ENCODE measurements at places on chromosomes 13 and 19.

DNA sequence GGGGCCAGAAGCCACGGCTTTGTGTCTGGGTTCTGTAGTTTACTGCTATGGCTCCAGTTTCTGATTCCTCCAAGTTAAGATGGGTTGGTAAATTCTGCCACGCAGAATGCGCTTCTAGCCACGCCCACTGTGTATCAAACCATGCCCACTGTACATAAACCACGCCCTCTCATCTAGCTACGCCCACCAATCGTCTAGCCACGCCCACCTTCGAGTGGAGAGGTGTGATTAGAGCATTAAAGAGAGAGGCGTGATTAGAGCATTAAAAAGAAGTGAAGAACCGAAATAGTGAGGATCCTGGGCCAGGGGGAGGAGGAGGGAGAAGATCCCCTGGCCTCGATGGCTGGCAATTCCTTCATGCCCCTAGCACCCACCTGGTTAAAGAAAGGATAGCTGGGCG is 43.7 kb upstream of the ADGRE5 start:
- peak; percentile 22 for DNase-seq

DNA sequence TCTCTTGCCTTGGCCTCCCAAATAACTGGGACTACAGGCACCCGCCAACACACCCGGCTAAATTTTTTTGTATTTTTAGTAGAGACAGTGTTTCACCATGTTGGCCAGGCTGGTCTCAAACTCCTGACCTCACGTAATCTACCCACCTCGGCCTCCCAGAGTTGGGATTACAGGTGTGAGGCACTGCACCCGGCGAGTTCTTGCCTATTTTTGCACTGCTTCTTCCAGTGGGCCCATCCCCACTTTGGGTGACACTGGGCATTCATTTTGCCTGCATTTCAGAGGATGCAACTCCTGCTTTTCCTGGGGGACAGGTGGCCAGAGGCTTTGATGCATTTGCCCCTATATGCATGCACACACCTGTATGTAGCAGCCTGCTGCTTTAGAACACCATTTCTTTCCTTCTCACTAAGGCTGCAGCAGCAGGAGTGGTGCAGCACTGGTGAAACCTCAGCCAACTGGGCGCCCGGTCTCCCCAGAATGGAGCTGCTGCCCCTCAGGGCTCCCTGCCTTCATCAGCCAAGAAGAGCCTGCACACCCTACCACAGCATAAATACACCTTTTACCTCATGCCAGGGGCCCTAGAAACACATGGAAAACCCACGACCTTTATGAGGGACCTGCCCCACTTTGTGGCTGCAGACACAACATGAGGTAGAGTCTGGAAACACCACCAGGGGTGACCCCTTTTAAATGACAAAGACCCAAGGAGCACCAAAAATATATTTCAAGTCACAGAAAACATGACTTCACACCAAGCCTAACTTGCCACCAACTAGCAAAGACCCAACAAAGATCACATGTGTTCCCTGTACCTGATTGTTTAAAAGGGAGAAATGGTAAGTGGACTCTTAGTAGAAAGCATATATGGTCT is 36.8 kb upstream of the POP4 start:
- DNase-seq: no peak

GRCh38 chr13:100163375-100163774 is 74.5 kb downstream of the PCCA start:
- no peak for DNase-seq

- no peak for DNase-seq
Observed at GRCh38 chr13:52650731-52651130, 1.9 kb upstream of the SUGT1 start.

GRCh38 chr13:81493144-81493543 is 1152.2 kb upstream of the SPRY2 start:
- DNase-seq: no peak

GRCh38 chr19:42577016-42577415 is 17.7 kb downstream of the CEACAM8 start:
- DNase-seq: no peak

DNA sequence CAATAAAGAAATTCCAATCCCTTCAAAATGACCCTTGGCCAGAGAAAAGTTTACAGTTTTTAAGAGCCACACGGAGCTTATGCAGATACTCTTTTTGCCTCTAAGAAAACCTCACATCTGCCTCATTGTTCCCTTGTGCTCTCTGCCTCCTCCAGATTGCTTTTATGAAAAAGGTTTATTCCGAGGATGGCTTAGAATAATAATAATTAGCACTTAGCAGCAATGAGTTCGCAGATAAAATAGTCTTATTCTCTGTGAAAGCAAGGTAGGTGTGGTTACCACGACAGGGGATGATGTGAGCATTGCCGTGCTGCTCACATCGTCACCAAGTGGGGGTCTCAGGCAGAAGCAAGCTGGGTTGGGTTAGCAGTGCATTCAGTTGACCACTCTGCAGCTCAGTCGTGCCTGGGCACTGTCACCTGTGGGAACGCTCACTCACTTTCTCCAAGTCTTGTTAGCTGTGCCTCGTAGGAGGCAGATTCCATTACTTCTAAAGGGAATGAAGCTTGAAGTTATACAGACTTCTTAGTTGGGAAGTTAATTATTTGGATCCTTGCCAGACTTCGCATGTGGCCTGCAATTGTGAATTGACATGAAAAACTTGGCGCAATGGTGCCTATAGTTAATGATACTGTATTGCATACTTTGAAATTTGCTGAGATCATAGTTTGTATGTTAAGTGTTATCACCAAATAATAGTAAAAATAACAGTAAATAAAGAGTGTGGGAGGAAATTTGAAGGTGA is 157.2 kb downstream of the MYO16 start:
- no peak for DNase-seq
